ENCODE measurements at places on chromosomes 16 and 17. TPM values are rescaled to one million over a fixed set of nuclear protein-coding genes. Genes with fewer than 3 reads are reported as not detected.

HSD17B1 gene
- total RNA-seq: 6.3 TPM

DNA sequence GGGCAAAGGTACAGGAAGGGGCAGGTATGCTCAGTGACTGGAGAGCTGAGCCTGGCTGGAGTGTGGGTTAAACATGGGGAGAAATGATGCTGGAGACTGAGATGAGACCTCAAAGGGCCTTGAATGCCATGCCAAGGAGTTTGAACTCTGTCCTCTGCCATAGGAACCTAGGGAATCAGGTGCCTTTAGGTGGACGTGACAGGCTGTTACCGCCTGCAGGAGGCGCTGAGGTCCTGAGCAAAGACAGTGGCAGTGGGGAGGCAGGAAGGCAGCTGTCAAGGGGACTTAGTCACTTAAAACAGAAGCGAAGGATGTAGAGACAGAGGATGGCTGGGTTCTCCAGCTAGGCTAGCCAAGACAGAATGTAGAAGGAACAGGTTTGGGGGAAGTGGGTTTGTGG lies 9.1 kb downstream of the PSMB3 start:
- H3K4me1 ChIP-seq: no peaks in the 10 kb centered on the region
- H3K27me3 ChIP-seq: no peaks in the 10 kb centered on the region
- H3K4me3 ChIP-seq: no peak overlapping the region
- DNase-seq: no peak

DNA sequence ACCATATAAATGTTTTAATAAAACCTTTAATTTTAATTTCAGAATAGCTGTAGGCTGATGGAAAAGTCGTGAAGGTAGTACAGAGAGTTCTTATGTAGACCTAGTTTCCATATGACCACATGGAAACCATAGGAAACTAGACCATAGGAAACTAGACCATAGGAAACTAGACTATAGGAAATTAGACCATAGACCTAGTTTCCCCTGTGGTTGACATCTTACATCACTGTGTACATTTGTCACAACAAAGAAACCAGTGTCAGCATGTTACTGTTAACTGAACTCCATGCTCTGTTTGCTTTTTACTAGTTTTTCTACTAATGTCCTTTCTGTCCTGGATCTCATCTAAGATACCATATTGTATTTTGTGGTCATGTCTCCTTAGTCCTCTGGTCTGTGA lies 14.6 kb downstream of the NUDT7 start:
- no peaks in the 10 kb centered on the region for H3K4me1 ChIP-seq
- DNase-seq: no peak
- no peaks in the 10 kb centered on the region for H3K36me3 ChIP-seq
- no peak overlapping the region for H3K4me3 ChIP-seq
- H3K27me3 ChIP-seq: no peaks in the 10 kb centered on the region
- no peak overlapping the region for H3K27ac ChIP-seq

- H3K27me3 ChIP-seq: no peaks in the 10 kb centered on the region
- no peaks in the 10 kb centered on the region for H3K4me1 ChIP-seq
- H3K36me3 ChIP-seq: no peaks in the 10 kb centered on the region
These were observed 35.8 kb upstream of the LHX1 start for GRCh38 chr17:36901506-36901905.

VPS35L gene
- 45.6 TPM for total RNA-seq

- H3K4me3 ChIP-seq: no peak overlapping the region
- peaks cover 4% of the 10 kb centered on the region for H3K4me1 ChIP-seq
- no peaks in the 10 kb centered on the region for H3K36me3 ChIP-seq
- H3K27me3 ChIP-seq: no peaks in the 10 kb centered on the region
- no peak overlapping the region for H3K27ac ChIP-seq
- no peak for DNase-seq
These were observed 198.0 kb downstream of the RPTOR start for GRCh38 chr17:80742581-80743180.

DNA sequence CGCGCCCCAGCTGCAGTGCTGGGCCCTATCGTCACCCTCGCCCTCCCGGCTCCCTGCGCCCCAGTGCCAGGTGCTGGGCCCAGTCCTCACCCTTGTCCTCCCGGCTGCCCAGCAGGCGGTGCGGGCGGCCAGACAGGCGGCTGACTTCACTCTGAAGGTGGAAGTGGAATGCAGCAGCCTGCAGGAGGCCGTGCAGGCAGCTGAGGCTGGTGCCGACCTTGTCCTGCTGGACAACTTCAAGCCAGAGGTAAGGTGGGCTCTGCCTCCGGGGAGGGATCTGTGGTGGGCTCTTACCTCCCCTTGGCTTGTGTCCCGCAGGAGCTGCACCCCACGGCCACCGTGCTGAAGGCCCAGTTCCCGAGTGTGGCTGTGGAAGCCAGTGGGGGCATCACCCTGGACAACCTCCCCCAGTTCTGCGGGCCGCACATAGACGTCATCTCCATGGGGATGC lies 17.9 kb downstream of the QPRT start:
- H3K4me3 ChIP-seq: no peak overlapping the region
- H3K27ac ChIP-seq: no peak overlapping the region
- peaks cover 6% of the 10 kb centered on the region for H3K4me1 ChIP-seq
- no peaks in the 10 kb centered on the region for H3K36me3 ChIP-seq

DNA sequence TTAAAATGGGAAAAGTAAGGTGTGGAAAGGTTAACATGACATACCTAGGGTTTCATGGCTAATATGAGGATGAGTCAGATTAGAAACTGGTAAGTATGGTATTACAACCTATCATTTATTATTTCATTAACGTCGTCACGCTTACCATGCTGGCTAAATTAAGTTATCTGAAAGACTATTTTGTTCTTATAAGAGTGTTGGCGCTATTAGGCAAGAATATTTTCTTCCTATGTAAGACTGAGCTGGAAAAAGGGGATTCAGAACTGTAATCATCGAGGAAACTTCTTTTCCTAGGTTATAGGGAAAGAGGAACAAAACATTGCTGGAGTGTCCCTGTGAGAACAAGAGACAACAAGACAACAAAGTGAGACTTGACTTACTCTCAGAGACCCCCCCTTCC lies 440.8 kb downstream of the KCNJ2 start:
- no peaks in the 10 kb centered on the region for H3K27me3 ChIP-seq
- no peak overlapping the region for H3K27ac ChIP-seq
- no peak for DNase-seq
- H3K4me1 ChIP-seq: no peaks in the 10 kb centered on the region

EFCAB5 gene
- total RNA-seq: 0.76 TPM

DNA sequence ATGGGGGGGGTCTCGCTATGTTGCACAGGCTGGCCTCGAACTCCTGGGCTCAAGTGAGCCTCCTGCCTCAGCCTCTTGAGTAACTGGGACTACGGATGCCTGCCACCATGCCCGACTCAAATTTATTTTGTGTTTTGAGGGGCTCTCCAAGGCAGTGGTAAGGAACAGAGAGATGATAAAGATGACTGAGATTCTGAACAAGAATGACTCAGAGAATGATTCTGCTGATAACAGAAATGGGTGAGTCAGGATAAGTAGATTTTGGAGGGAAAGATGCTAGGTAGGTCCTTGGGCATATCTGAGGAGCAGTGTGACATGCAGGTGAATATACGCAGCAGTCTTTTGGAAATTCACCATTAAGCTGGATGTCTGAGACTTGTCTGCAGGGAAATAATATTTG lies 2.6 kb downstream of the TMEM220 start:
- no peak for DNase-seq
- no peaks in the 10 kb centered on the region for H3K27me3 ChIP-seq
- H3K36me3 ChIP-seq: peaks cover 9% of the 10 kb centered on the region
- H3K4me1 ChIP-seq: peaks cover 7% of the 10 kb centered on the region
- H3K27ac ChIP-seq: no peak overlapping the region

DNA sequence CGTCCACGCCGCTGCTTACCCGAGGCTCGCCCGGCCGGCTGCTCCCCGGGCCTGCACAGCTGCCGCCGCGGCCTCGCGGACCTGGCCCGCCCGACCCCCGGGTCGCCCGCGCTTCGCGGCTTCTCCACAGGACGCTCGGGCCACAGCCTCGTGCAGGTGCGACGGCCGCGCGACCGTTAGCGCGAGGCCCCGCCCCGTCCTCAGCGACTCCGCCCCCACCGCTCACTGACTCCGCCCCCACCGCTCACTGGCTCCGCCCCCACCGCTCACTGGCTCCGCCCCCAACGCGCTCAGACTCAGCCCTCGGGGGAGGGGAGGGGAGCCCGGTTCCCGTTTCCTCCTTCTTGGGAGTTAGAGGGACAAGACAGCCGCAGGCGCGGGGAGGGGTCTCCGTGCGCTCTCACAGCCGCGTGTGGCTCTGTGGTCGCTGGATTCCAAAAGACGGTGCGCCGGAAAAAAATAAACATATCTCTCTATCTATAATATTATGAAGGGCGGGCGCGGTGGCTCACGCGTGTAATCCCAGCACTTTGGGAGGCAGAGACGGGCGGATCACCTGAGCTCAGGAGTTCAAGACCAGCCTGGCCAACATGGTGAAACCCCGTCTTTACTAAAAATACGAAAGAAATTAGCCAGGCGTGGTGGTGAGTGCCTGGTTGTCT lies at the start of gene MEIOB:
Gene MEIOB (minus strand): TSS at position 191 of the 662 bp plus-strand sequence. CDS start 3,989 bp downstream, outside the sequence.
- H3K27ac ChIP-seq: no peak within 1 kb of the TSS
- H3K4me3 ChIP-seq: no peak within 1 kb of the TSS
- no peaks in the 10 kb centered on the region for H3K36me3 ChIP-seq
- peak; percentile 87 for DNase-seq
- H3K4me1 ChIP-seq: peaks cover 4% of the 10 kb centered on the region

WSCD1 gene
- total RNA-seq: 17.5 TPM
